ENCODE measurements at places on chromosomes 2 and 18.

GRCh38 chr2:10160203-10160955, 37.8 kb downstream of the RRM2 start:
- no peak for DNase-seq

DNA sequence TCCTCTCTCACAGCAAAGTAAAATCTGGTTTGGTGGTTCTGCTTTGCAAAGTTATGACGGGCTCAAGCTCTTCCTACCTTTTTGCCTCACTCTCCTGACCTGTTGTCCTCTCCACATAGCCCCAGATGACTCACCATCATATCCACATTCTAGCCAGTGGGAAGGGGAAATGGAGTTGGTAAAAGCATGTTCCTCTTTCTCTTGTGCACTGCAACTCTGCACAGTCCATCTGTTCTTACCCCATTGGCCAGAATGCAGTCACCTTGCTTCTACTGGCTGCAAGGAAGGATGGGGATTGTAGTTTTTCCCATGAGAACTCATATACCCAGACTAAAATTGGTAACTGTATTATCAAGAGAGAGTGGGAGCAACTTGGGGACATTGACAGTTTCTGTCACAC, 50.4 kb upstream of the SMIM21 start:
- no peak for DNase-seq

GRCh38 chr2:68798569-68798968, 64.0 kb downstream of the ARHGAP25 start:
- no peak for DNase-seq

DNA sequence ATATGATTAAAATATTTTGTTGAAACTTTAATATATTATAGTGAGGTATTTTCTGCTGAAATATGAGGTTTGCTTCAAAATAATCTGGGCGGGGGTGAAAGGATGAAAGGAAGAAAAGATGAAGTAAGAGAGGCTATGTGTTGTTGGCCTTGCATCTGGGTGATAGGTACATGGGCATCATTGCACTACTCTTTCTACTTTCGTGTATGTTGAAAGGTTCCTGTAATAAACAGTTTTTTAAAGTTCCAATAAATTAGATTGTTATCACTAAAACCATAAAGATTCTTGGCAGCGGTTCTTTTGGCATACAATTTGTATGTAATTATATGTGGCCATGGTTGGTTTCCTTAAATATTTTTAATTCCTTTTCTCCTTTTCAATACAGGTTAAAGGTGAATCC, 23.6 kb upstream of the MSH2 start:
- no peak for DNase-seq

DNA sequence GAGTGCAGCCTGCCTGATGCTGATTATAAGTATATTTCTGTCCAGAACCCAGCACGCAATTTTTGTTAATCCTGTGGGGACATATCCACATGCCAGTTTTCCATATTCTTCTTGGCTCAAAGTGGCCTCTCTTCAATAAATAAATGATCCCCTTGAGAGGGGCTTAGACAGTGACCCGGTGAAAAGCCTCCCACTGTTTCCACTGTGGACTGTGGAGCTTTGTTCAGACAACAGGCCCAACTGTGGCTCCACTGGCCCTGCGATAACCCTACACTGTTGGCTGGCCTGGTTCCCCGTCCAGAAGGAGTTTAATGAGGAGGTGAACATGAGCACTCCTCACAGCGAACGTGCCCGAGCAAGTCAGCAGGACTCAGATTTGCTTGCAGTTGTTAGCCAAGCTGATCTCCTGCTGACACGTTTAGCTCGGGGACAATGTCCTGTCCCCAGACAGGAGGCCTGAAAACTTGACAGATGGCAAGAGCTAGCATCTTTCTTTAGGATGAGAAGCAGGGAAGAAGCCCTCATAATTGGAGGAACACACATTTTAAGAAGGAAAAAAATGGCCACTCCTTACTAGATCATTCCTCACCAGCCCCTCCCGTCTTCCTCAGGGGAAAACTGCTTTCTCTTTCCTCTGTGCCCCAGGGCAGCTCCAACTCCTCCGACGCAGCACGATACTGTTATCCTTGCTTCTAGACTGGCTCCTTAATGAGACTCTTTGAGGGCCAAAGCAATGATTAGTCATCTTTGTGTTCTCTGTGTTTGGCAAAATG, 20.0 kb upstream of the MTCL1 start:
- DNase-seq: no peak

GRCh38 chr2:13560322-13560721, 843.6 kb downstream of the TRIB2 start:
- DNase-seq: no peak

DNA sequence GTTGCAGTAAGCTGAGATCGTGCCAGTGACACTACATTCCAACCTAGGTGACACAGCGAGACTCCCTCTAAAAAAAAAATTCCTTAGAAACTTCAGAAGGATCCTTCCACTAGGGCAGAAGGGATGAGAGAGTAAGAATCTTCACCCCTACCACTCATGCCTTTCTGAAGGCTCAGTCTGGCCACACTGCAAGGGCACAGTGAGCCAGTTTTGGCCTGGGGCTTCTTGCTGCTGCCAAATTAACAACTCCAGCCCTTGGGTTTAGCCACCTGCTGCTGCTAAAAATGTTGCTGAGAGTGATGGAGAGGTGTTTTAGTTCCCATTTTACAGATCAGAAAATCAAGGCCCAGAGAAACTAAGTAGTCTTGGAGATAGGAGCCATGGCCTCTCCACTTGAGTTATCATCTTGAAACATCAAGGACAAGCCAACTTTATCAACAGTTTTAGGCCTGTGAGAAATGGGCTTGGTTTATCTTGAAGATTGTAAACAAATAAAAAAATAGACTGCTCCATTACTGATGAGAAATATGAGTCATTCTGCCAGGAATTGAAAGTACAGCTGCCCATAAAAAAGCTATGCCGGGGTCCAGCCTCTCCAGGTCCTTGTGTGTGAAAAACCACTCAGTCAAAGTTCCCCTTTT, 31.9 kb upstream of the CASP8 start:
- DNase-seq: no peak

- no peak for DNase-seq
These were observed 759.1 kb downstream of the TSN start for GRCh38 chr2:122514451-122514996.

DNA sequence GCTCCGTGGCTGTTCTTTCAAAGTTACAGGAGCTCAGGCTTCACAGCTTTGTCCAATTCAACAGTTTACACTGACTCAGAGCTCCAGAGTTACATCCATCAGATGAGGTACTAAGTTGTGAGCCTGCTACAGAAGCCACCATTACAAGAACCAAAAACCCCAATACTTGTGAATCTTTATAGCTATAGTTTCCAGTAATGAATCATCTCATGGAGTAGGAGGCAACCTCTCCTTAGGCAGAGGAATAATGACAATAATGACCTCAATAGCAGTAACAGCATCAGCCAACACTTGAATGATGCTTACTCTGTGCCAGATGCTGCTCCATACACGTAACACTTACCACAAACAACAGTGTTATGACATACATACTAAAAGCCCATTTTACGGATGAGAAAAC, 3.6 kb downstream of the ZC3H8 start:
- DNase-seq: no peak

GRCh38 chr2:53445383-53446070, 322.1 kb upstream of the CHAC2 start:
- no peak for DNase-seq

DNA sequence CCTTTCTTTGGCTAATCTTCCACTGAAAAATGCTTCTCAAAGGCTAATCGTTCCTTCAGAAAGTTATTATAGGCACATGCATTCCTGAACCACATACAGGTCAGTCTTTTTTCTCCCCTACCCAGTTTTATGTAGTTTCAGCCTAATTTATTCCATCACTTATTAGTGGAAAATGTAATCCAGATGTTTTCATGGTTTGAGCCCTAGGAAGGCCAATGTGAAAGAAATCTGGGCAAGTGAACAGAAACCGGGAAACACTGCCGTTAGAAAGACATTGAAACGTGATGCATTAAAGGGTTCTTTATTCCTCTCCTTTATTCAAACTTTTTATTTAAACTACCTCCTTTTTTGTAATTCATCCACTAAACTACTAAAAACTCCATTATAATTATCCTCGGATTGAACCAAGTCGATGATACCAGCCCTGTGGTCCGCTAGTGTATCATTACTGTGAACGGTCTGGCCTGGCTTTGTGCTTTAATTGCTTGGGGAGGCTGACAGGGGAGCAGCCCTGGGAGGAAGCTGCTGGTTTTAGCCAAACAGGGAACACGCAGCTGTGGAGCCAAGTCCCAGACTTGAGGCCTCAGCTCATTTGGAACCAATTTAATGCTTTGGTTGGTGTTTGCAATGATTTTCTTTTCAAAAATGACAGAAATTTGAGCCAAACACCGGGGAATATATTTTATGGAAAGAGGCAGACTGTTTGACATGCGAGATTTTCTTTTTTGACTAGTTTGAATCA, 149.2 kb downstream of the ARHGAP28 start:
- DNase-seq: no peak

GRCh38 chr2:54629914-54630857, 93.3 kb upstream of the EML6 start:
- DNase-seq: no peak

GRCh38 chr2:74371421-74371820, 8.7 kb downstream of the DCTN1 start:
- DNase-seq: no peak

- DNase-seq: no peak
These were observed 72.7 kb downstream of the NYAP2 start for GRCh38 chr2:225472161-225472560.

Measured in left renal cortex interstitium (tissue), 4 donors.